ENCODE measurements at places on chromosomes 1 and 21.

DNA sequence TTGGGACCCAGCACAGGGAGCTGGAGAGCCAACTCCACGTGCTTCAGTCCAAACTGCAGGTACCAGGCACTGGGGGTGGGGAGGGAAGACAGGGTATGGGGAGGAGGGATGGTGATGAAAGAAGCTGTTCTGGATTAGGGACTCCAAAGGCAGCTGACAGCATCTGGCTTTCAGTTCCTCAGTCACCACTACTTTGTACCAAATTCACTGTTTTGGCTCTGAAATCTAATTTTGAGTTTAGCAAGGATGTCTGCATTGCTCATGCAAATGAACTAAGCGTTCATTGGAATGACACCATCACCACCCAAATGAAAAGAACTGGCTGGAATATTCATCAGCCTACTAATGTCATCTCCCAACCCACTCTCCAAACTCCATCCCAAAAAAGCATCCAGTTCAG is 8.7 kb downstream of the C1orf74 start:
- DNase-seq = no peak

DNA sequence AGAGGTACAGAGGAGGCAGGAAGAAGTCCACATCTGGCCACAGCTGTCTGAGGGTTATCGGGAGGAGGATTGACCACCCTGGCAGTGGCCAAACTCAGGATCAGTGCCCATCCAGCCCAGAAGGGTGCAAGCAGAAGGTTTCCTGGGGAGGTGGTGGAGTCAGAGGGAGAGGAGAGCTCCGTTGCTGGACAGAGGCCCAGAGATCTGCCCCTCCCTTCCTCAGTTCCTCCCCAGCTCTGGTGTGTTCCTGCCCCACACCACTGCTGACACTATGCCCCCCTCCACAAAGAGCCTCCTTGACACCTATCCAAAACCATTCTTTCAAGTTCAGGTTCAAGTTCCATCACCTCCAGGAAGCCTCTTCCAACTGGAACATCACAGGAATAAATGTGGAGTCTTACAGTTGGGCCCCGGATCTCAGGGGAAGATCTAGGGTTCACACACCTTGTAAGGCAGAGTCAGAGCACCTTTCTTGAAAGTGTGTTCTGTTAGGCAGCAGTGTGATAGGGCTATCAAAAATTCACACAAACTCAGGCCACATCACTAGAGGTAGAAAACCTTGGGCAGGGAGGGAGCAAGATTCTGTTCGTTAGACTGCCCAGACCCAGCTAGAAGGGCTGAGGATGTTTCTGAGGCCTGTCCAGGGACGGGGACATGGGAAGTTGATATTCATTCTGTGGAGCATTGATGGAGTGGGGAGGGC is 7.4 kb downstream of the LDLRAD1 start:
- DNase-seq = no peak

DNA sequence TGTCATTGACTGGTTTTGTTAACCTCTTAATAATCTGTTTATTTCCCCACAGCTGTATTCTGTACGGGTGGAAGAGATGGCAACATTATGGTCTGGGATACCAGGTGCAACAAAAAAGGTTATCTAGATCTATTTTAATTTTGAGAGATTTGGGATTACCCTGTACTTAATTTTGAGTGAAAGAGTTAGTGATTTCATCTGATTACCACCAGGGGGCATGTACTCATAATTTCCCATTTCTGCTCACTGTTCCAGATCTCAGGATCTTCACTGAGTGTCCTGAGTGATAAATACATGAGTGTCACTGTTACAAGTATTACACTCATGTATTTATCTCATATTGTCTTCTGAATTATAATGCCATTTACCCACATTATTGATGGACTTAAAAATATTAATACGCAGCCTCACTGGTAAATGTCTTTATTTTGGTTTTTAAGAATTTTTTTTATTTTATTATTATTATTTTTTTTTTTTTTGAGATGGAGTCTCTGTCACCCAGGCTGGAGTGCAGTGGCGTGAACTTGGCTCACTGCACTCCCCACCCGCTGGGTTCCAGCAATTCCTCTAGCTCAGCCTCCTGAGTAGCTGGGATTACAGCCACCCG is 27.4 kb downstream of the DTL start:
- no peak for DNase-seq

DNA sequence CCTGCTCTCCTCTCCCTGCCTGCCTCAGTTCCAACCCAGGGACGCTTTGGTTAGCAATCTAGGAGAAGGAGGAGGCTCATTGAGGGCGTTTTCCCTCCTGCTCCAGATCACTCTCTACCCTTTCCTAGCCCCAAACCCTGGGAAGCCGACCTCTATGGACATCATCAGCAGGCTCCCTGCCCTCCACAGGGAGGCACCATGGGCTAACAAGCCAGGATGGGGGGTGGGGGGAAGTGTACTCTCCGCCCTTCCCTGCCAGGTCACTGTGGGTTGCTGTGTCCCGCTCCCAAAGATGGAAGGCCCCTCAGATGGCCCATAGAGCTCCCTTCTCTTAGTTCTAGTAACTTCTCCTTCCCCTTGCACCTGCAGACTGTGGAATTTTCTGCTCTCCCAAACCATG is 35.7 kb downstream of the KCND3 start:
- DNase-seq = no peak

- DNase-seq = no peak
Observed at GRCh38 chr1:246583056-246583440, 16.8 kb downstream of the CNST start.

DNA sequence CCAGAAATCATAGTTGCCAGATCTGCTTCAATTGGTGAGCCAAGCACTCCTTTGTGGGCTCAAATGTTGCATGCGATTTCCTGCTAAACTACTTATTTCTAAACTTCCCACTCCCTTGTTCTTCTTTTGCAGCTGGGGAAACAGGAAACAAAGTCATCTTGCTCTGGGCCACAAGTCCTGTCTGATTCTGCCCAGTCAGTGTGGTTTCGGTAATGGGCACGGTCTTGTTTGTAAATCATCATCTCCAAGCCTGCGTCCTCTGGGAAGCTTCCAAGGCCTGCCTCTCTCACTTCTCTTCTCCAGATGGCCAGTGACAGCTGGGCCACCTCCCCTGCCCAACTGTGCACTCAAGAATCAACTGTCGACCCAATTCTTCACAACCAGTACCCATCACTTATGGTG is 4.4 kb downstream of the S100A8 start:
- DNase-seq = no peak

Measured in stimulated activated CD4-positive, alpha-beta T cell treated with anti-CD3 and anti-CD28 coated beads, Interleukin-4, amount 100 ng/mL, for 1 hour (primary cell).